ENCODE measurements at places on chromosomes 12 and 14.

DNA sequence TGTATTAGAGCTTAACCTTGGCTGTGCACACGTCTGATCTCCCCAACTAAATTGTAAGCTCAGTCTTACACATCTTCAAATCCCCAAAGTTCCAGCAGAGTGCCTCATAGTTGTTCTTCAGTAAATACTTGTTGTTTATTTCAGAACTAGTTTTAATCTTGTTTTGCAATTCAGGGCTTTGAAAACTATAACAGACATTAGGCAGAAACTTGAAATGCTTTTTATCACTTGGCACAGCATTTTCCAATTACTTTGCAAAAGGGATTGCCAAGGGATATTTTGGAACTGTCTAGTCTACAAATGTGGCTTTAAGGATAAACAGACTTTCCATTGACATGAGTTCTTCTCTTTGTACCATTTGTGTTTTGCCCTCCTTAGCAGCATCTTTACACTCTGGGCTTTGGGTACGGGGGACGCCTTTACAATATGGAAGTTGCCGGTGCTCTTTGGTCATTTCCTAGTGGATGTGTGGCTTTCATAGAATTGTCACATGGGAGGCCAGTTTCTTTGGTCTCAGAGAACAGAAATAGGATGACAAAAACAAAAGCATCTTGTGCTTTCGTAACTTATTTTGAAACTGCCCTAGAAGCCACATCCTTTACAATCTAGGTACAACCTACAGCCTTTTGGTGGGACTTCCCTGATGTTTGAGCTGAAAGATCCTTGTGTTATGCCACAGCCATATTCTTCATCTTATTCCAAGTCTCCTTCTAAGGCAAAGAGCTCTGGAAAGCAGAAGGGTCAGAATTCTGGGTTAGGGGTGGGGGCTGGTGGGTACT, 96.9 kb downstream of the NPAS3 start:
- DNase-seq = no peak

GRCh38 chr12:112514926-112515642, 96.3 kb downstream of the PTPN11 start:
- no peak for DNase-seq

DNA sequence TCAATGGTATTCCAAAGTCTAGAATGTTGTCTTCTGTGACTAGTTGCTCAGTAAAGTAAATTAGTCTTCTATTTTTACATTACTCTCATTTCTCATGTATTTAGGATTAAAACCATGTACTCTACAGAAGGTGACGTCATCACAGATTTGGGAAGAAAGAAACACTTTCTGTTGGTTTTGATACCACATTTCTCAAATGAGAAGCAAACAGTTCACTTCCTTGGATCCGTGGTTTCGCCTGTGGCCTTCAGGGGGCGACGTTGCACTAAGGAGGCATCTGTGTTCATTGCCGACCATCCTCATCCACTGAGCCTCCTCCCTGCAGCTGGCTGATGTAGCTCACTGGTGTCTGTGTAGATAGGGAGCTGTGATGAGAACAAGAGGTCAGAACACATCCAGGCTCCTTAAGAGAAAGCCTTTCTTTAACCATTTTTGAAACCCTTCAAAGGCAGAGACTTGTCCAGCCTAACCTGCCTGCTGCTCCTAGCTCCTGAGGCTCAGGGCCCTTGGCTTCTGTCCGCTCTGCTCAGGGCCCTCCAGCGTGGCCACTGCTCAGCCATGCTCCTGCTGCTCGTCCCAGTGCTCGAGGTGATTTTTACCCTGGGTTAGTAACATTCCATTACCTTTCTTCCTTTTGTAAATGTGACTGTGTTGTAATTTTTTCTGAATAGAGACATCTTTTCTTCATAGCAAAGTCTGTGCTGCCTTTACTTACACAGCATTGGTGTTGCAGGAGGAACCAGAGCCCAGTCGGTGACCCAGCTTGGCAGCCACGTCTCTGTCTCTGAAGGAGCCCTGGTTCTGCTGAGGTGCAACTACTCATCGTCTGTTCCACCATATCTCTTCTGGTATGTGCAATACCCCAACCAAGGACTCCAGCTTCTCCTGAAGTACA, 220.6 kb upstream of the OR4E1 start:
- no peak for DNase-seq

DNA sequence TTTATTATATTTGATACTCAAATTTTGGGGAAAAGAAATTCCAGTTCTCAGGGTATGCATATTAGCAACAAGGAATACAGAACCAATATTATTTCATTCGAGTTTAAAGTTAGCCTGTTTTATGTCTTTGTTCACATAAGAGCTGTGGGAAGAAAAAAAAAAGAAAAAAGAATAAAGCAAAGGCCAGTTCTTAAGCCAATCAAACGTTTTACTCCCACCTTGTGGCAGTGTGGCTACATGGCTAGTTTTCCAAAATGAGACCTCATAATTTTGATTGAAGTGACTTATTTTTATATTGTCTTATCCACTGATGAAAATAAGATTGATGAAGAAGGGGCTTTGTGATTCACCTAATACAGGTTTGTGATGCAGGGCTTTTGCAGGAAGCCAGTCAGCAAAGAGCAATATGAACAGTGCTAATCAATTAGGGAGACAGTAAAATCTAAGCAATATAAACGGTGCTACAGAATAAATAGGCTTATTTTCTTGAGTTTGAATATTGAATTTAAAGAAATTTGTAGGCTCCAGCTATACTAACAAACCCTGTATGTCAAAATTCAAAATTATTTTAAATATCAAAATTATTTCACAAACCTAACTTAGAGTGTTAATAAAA, 624.1 kb upstream of the FOXG1 start:
- peak; percentile 41 for DNase-seq

GRCh38 chr12:19894803-19895202, 455.5 kb downstream of the AEBP2 start:
- DNase-seq = no peak

DNA sequence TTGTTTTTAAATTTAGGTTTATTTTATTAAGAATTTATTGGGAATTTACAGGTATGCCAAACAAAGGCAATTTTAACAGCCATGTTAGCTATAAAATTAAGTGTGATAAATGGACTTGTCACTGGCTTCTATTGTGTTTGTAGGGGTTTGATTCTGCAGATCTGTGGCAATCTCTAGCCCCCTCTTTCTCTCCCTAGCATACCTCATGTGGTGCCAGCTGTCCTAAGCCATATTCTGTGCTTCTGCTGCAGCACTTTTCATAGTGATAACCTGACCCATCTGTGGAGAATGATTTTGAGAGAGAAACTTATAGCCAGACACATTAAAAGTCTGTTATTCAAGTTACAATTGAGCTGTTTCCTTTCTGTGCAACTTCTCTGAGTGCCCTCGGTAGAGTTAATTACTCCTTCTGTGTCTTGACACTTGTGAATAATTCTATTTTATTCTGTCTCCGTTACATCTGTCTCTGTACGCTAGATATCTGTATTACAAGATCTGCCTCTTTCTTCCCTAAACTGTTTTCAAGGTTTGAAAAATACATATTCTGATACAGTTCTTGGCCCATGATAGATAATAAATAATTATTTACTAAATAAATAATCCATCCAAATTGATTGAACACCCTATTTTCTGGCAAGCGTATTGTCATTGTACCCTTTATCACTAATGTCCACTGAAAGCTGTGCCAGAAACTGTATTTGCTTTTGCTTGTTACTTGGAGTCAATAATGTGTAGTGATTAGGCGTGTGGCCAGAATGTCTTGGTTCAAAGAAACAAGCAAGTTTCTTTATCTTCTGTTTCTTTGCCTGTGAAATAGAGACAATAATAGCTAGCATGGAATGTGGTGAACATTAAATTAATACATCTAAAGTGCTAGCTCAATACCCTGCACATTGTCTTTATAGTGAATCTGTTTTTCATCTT, 40.0 kb downstream of the FRS2 start:
- no peak for DNase-seq

GRCh38 chr14:99174770-99175319, 97.2 kb downstream of the BCL11B start:
- DNase-seq = no peak

DNA sequence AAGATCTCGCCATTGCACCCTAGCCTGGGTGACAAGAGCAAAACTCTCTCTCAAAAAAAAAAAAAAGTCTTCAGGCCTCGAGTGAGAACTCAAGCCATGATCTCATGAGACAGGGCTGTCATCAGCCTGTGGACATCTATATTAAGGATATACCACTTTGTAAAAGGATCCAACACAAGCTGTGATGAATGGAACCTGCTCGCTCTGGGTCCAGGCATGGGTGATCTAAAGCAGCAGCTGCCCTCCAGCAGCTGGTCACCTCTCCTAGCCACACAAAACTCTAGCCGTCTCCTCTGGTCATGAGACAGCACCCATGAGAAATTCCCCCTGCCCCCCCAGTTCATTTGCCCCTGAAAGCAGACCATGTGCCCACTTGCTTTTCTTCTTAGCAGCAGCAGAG, 19.1 kb upstream of the DGLUCY start:
- DNase-seq = no peak

DNA sequence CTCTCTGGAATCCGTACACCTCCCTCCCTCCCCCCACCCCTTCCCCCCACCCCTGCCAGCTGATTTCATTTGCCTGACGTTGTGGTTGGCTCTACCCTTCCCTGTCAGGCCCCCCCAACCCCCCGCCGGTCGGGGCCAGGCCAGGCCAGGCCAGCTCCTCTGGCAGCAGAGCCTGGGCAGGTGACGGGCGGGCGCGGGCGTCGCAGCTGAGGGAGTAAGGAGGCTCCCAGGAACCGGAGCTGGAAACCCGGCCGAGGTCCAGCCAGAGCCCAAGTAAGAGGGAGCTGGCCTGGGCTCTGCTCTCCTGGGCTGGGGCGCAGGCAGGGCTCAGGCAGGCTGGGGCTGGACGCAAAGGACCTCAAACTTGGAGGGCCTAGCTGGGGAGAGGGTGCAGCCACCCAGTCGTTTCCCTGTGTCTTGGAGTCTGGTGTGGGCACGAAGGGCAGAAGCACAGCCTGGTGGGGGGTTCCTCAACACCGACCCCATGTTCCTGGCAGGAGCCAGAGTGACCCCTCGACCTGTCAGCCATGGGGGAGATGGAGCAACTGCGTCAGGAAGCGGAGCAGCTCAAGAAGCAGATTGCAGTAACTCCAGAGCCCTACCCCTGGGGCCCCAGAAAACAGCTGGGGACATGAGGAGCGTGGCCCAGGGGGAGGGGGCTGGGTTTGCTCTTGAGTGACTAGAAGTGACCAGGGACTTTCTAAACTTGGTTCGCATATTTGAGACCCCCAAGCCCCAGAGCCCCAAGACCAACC, at the start of gene GNB3:
Gene GNB3, plus strand, starts transcription at position 165 of the 755 bp plus-strand sequence. Its CDS starts 363 bp downstream, at position 528.
- DNase-seq = no peak
